Renal cortical epithelial cell (primary cell): ENCODE measurements at places on chromosomes 12 and 14.

DNA sequence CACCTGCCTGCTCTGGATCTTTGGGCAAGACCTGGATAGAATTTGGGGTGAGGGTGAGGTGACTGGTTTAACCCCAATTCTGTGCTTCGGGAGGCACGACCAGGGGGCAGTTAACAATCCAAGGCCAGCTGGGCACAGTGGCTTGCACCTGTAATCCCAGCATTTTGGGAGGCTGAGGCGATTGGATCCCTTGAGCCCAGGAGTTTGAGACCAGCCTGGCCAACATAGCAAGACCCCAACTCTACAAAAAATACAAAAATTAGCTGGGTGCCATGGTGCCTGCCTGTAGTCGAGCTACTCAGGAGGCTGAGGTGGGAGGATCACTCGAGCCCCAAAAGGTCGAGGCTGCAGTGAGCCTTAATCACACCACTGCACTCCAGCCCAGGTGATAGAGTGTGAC, 38.2 kb downstream of the HRK start:
- DNase-seq: no peak

- DNase-seq: no peak
Observed at GRCh38 chr12:119406308-119406707, 71.8 kb downstream of the CCDC60 start.

DNA sequence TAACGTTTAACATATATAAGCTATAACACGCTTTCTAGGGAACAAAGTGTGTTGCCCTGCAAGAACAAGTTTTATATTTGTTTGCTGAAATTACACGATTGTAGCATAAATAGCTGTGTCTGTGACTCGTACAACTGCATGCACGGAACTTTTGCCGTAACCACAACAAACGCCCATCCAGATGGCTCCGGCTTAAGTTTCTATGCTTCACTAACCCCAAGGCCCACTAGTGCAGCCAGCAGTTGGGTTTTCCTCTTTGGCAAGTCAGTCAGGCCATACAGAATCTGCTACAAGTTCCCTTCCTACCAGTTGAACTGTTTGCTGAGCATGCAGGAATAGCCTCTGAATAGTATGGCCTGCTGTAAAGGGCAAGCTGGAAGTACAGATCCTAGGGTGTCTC, 12.1 kb downstream of the CSRP2 start:
- DNase-seq: peak; percentile 71

- no peak for DNase-seq
Observed at GRCh38 chr12:122207391-122207790, 3.9 kb downstream of the B3GNT4 start.

- DNase-seq: no peak
Observed at GRCh38 chr12:7127916-7128626, 618 bp downstream of the RBP5 start.

- peak; percentile 14 for DNase-seq
Observed at GRCh38 chr14:71115821-71116567, 208.7 kb downstream of the PCNX1 start.

GRCh38 chr12:110613071-110613770, 708 bp upstream of the TCTN1 start:
- DNase-seq: no peak

DNA sequence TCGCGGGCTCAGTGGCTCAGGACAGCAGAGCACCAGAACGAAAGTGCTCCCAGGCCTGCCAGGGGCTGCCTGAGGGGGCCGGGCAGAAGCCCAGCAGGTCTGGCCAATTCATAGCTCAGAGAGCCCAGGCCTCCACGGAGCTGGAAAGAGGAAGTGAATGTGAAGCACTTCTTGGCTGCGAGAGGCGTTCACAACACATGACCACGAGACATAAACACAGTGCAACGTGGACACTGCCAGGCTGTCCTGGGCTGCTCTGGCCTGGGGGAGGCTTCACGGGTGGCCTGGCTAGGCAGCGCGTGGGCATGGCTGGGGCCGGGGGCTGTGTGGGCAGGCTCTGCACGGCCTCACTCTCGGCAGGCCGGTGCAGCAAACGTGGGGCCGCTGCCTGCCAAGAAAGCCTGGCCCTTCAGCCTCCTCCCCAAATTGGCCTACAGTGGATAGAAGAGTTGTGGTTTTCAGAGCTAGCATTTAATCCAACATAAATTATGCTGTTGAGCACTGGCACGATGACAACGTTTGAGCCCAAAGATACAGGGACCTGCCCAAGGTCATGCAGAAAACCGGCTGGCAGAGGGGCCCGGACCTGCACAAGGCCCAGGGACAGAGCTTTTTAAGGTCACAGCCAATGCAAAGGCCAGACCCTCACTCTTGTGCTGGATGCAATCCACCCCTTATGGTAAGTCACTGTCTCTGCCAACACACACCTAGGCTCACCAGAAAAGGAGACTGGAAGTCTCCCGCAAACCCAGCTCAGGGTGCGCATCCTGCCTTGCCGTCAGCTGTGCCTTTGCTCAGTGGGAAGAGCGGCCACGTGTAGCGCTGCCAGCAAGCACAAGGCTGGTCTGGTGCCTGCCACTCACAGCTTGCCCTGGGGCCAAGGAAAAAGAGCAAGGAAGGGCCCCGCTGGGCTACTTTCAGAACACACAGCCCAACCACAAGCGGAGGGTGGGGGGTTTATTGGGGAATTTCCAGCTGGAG, 8.6 kb downstream of the SLC25A29 start:
- peak; percentile 41 for DNase-seq

GRCh38 chr14:105589161-105589925, 63.0 kb downstream of the TMEM121 start:
- no peak for DNase-seq

DNA sequence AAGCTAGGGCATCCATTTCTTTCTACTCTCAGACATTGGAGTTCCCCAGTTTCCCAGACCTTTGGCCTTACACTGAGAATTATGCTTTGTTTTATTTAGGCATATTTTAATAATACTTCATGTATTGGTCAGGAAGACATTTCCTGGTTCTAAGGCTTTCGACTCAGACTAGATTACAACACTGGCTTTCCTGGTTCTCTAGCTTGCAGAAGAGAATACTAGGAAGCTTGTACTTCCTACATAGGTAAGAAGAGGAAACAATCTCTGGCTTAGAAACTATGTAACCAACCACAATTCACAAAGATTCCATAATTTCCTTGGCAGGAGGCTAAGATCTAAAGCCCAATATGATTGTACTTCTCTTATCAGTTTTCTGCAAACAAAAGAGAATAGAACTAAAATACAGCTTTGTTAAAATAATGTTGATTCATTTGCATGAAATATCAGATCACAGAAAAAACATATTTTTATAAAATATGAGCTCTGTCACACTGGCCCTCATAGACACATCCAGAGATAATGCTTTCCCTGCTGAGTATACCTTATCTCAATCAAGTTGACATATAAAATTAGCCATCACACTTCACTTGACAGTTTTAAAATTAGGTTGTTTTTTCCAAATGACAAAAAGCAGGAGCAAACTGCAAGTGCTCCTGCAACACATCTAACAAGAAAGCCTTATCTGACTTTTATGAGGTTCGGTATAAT, 30.5 kb downstream of the CLEC2D start:
- peak; percentile 15 for DNase-seq

DNA sequence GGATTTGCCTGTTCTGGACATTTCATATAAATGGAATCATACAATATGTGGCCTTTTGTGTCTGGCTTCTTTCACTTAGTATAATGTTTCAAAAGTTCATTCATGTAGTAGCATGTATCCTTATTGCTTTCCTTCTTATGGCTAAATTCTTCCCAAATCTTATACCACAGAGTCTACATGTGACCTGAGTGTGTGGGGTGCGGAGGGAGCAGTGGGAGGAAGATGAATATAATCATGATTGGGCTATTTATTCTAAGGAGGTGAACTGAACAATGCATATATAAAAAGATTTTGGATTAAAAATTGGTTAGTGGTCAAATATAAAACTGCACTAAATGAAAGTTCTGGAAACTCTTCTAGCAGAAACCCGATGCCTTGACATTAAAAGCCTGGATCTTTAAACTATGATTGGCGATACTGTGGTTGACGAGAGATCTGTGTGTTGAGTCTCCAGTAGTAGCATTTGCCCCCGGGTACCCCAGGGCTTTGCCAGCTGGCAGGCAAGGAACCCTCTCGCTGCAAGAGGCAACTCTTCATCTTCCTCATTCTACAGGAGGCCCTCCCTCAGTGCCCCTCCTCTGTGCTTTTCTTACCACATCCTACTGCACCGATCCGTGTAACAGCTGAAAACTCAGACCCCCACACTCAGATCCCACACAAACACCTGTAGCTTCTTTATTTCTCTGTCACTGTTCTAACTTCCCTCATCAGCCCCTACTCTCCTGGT, 2.6 kb downstream of the CYP46A1 start:
- no peak for DNase-seq

DNA sequence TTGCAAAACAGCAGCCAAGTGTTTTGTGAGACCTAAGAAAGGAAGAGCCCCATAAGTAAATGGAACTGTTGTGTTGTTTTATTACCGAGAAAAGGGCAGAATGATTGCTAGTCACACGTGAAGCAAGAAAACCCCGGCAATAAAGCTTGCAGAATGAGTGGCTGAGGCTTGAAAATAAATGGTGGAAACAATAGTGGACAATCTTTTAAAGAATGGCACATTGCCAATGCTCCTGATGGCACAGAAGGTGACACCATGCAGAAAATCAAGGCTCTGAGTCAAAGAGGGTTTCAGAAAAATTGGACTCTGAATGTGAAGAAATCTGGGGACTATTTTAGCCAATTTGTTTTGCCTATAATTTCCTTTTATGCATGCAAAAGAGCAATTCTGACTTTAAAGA, 4.0 kb upstream of the AQP2 start:
- DNase-seq: no peak

- DNase-seq: peak; percentile 46
Observed at GRCh38 chr14:94036313-94037167, 10.4 kb downstream of the OTUB2 start.

- peak; percentile 13 for DNase-seq
Observed at GRCh38 chr12:105721051-105721825, 390.7 kb downstream of the C12orf75 start.

DNA sequence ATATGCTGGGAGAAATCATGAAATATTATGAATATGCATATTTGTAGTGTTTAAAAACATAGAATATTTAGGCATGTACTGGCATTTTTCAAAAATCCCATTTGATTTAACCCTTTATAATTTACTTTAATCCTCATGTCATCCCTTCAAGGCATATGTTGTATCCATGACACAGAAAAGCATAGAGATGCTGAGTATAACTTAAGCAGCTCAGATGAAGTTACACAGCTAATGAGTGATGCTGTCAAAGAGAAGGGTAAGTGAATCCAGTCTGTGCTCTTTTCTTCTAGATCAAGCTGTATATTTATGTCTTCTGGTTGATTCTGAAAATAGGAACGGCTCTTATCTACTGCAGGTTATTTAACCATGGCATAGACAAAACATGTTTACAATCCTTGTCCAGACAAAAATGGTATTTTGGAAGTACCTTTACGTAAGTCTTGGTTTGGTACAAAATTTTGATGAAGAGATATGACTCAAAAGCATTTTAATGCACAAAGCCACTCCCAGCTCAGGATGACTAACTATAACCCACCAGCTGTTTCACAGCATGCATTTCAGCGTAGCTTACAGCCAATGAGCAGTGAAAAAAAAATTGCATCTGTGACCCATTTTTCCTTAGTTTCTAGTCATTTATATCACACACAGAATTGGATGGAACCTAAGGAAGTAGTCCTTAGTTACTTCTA, 201.7 kb downstream of the STXBP6 start:
- DNase-seq: no peak

GRCh38 chr12:92389466-92389865, 243.8 kb upstream of the BTG1 start:
- DNase-seq: no peak

- DNase-seq: no peak
Observed at GRCh38 chr14:94398182-94398479, 9.7 kb upstream of the SERPINA1 start.

DNA sequence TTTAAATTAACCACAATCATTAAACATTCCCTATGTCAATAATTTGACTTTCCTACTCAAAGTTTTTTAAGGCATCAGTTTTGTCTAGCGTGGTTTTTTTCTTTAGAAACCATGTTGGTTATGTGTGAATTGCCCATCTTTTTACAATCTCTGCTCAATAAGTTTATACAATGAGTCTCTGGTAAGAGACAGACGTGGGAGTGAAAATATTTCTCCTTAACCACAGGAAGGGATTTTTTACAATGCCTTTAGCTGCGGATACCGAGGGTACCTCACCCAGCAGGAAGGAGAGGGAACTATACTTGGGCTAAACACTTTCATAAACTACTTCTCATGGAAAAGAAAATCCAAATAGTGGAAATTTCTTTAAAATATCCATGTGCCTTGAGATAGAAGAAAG, 191.4 kb upstream of the BCL2L14 start:
- DNase-seq: peak; percentile 49

GRCh38 chr12:85820101-85820500, 16.1 kb downstream of the RASSF9 start:
- DNase-seq: no peak

DNA sequence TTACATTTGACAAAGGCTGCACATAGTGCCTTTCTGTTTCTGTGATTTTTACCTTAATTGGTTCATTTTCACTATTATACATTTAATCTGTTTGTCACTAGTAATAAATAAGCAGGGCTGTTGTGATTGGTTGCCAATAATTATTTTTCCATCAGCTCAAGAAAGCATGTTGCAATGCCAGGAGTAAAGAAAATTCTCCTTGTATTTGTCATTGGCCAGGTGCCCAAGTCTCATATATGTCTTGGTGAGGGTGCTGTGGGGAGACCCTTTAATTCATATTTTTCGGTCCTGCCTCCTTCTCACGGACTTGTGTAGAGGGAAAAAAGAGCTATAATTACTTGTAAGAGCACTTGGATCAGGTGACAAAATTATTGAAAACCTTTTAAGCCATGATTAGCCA, 108.0 kb downstream of the KITLG start:
- peak; percentile 32 for DNase-seq

GRCh38 chr12:80217011-80217535, 117.7 kb downstream of the OTOGL start:
- DNase-seq: peak; percentile 84

- DNase-seq: peak; percentile 28
Observed at GRCh38 chr12:4353785-4354208, 25.7 kb downstream of the FGF23 start.

DNA sequence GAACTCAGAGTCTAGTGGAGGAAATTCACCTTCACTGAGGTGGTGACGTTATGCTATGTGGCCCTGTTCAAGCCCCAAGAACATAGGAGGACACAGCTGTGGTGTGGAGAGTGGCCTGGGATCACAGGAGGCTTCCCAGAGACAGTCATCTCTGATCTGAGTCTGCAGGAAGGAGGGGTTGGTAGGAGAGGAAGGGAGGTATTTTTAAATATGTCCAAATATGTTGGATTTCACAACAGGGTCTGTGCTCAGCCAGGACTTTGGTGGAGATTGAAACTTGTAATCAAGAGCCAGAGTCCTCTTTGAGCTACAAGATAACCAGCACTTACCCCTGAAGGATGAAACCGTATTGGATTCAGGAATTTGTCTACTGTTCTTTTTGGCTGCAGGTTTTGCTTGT, 26.4 kb upstream of the MED13L start:
- no peak for DNase-seq

GRCh38 chr12:116222358-116222757, 55.1 kb downstream of the MED13L start:
- DNase-seq: peak; percentile 87
